Fibroblast of skin of right quadriceps (primary cell): ENCODE measurements at places on chromosomes 13 and 19.

GRCh38 chr19:47661161-47661560 is 52.1 kb upstream of the EHD2 start:
- DNase-seq, result no peak

- no peak for DNase-seq
Measured at GRCh38 chr13:114081761-114082681, 50.4 kb downstream of the RASA3 start.

DNA sequence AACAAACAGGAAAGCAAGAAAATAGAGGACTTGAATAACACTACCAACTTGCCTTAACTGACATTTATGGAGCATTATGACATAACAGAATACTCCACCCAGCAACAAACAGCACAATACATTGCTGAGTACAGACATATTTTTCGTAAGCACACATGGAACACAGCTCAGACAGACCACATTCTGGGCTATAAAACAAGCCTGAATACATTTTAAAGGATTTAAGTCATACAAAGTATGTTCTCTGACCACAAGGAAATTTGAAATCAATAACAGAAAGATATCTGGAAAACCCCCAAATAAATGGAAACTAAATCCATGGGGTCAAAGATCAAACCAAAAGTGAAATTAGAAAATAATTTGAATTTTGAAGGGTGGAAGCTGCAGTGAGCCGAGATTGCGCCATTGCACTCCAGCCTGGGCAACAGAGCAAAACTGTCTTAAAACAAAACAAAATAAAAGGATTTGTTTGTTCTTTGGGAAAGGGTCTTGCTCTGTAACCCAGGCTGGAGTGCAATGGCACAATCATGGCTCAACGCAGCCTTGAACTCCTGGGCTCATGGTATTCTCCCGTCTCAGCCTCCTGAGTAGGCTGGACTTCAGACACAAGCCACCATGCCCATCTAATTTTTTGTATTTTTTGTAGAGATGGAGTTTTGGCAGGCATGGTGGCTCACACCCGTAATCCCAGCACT is 5.6 kb downstream of the ZDHHC20 start:
- DNase-seq, result peak; percentile 38

DNA sequence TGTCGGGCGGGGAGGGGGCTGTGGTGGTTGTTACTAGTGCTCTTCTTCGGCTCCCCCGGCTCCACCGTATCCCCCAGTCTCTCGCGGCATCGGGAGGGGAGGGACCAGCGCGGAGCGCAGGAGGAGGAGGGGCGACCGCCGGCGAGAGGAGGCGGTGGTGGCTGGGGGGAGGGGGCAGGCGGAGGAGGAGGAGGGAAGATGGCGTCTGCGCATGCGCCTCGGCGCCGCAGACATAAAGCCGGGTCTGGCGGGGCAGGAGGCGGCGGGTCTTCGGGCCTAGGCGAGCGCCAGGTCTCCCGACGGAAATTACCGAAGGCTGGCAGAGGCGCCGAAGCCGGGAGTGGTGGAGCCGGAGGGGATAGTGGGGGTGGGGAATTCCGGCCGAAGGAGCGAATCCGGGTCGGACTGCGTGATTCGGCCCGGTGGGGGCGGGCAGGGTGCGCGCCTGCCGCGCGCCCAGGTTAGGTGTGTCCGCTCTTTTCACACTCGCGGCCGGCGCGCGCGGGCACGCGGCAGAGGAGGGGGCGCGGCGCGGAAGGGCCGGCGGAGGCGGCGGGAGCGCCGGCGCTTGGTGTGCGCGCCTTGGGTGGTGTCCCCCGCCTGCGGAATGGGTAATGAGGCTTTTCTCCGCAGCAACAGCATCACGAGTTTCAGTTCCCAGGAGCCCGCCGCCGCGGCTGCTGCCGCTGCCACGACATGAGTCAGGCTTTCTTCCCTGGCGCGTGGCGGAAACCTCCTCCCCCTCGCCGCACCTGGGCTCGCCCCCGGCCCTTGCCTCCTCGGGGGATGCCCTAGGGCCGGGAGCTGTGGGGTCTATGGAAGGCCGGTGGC is 1.3 kb upstream of the TSC22D1 start:
- peak; percentile 96 for DNase-seq
